ENCODE measurements at places on chromosomes 1 and 21. TPM values are rescaled to one million over a fixed set of nuclear protein-coding genes. Genes with fewer than 3 reads are reported as not detected.

DNA sequence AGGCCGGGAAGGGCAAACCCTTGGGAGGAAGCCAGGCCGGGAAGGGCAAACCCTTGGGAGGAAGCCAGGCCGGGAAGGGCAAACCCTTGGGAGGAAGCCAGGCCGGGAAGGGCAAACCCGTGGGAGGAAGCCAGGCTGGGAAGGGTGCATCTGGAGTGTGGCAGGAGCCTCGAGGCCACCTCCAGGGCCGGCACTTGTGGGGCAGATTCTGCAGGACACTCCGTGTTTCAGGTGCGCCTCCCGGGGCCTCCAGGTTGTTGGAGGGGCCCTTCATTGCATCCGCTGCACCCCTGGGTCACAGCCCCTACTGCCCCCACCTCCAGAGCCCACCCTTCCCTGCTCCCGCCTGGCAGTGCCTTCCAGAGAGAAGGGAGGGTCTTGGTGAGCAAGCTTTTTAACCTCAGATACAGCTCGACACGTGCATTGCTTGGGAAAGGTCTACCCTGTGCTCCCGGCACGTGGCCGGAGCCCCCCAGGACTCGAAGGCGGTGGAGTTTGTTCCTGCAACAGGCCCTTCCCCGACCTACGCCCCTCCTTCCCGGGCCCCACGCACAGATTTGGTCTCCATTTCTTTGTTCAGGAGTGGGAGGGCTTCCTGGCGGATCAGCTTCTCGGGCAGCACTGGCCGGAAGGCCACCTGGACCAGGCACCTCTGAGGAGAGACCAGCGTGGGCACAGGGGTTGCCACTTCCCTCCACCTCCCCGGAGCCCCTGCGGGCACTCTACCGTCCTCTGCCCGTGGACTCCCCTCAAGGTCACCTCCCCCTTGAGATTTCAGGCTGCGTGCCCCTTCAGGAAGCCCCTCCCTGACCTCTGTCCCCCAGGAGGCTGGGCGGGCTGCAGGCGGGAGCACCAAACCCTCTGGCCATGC lies 9.4 kb upstream of the TMEM52 start:
- no peak for DNase-seq

- DNase-seq = no peak
Measured at GRCh38 chr1:17425806-17426600, 13.5 kb downstream of the RCC2 start.

DNA sequence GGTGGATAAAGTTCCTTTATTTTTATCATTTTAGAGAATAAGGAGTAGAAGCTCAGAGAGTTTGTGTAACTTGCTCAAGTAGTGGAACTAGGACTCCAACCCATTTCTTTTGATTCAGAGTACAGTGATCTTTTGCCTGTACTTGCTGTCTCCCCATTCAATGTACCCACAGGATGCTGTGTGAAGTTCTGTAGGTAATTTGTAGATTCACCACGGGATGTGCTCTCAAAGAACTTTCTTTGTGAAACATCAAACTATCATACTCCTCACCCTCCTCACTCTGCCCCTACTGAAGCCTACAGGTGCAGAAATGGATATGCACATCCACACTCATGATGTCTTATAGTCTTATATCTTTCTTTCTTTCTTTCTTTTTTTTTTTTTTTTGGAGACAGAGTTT lies 65.8 kb upstream of the HSPA13 start:
- DNase-seq = no peak

DNA sequence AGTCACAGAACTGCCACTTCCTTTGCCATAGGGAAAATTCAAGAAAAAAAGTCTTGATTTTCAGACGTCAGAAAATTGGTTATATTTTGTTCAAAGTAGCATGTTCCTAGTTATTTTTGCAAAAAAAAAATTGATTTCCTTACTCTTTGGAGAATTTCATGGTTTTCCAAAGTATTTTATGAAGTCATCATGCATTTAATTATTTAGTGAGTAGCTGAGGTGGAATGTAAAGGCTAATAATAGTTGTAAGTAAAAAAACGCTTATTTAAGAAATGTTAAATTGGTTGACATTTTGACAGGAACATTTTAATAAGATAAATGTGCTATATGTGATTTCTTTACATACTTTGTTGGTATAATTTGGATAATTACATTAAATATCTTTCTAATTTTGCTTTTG lies 20.8 kb downstream of the TSEN15 start:
- DNase-seq = no peak

COL9A2 gene
- 2.5 TPM for polyA plus RNA-seq

IRF6 gene
- polyA plus RNA-seq = 0.20 TPM

DNA sequence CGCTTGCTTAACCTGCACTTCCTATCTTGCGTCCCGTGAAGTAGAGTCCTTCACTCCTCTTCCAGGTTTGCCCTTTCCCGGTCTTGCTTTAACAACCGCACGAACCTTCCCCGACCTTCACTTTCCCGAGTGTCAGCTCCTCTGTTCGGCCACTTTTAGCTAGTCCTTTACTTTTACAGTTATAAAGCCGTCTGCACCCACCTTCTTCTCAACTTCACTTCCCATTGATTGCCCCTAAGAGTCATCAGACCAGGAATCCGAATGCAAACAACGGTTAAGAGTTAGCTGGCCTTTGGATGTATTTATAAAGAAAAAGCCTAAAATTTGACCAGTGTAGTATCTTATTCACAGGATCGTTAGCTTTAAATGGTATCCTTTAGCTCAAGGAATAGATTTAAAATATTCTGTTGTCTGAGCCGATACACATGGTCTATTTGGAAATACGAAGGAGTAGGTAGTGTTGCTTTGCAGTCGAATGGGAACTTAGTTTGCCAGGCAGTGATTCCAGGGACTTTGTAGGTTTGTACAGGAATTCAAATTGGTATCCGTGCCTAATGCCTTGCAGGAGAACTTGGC lies 1.4 kb downstream of the PPP2R5A start:
- peak; percentile 38 for DNase-seq

Measured in muscle of leg (tissue), 16 donors.